ENCODE measurements at places on chromosomes 12 and 14.
A peak's percentile ranks its signal among the peaks of the same experiment; 100 is the strongest.

DNA sequence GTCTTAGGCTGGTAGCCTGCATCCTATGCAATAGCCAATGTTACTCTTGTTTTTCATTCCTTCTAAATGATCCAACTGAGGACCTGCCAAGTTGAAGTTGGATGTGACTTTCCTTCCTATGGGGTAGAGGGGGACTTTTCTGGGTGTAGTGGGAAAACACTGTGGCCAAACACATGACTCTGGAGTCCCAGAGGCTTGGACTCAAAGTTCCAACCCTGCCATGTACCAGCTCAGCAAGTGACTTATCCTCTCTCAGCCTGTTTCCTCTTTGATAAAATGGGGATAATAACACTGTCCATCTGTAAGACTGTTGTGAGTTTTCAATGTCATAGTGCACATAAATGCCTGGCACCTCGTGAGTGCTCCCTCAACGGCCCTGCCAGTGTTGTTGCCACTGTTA, 97.0 kb downstream of the ZFP36L1 start:
- no peak for DNase-seq

- no peak for DNase-seq
Measured at GRCh38 chr12:3228552-3228951, 151.4 kb downstream of the TSPAN9 start.

DNA sequence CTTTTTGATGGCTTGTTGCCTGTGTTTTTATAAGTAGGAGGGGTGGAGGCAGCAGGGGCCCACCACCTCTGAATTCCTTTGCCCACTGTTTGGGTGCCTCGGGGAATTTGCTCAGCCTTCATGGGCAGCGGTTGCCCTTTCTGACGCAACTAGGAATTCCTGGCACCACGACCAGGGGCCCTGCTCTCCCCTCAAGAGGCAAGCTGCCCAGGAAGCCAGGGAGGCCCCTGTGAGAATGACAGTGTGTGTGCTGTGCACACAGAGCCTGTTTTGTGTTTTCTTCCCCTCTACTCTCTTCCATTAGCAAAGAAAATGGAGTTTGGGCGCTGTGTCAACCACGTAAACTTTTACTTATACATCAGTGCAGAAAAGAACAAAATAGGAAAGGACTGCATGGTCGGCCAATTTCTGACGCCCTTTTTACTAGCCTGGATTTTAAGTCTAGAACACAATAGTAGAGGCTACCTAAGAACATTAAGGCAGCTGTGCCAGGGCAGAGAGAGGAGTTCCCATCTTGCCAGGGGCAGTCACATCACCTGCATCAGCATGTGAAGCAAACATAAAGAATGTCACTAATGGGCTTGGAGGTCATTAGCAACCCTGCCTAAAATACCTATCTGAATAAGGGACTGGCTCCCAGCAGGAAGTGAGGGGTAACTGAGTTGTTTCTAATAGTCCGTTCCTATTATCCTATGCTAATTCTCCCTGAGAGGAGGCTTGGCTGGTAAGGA, 17.9 kb upstream of the PTGR2 start:
- DNase-seq, result no peak

- no peak for DNase-seq
Measured at GRCh38 chr12:27965411-27965810, 7.1 kb downstream of the PTHLH start.

DNA sequence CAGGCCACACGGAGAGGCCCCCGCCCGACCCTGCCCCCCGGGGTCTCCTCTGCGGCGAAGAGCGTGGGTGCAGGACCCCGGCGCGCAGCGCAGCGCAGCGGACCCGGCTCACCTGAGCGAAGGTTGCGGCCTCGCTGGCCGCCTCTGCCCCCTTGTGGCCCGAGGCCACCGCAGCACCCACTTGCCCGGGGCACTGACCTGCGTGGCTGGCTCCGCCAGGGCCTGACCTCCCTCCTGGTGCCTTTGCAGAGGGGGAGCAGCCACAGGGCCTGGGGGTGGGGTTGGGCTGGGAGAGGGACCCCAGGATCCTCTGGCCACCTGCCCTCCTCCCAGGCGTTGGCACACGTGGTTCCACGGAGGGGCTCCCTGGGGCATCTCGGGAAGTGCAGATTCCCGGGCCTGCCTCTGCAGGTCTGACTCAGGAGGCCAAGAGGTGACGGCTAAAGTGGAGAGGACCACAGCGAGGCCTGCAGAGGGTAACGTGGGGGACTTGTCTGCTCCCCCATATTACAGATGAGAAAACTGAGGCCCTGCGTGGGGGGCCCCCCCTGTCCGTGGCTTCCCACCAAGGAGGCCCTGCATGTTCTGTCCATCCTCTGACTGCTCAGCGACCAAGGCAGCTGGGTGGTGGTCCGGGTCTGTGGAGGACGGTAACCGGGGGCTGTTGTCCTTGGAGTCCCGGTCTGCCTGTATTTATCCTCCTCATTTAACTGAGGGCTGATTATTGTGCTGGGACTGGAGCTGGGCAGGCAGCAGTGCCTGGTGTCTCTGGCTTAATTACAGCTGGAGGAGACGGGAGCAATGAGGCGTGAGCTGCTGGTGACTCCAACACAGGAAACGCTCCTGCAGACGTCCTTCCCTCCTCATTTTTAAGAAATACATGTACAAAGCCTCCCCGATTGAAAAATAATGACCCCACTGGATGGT, 67.9 kb upstream of the BEGAIN start:
- DNase-seq, result peak; percentile 57

DNA sequence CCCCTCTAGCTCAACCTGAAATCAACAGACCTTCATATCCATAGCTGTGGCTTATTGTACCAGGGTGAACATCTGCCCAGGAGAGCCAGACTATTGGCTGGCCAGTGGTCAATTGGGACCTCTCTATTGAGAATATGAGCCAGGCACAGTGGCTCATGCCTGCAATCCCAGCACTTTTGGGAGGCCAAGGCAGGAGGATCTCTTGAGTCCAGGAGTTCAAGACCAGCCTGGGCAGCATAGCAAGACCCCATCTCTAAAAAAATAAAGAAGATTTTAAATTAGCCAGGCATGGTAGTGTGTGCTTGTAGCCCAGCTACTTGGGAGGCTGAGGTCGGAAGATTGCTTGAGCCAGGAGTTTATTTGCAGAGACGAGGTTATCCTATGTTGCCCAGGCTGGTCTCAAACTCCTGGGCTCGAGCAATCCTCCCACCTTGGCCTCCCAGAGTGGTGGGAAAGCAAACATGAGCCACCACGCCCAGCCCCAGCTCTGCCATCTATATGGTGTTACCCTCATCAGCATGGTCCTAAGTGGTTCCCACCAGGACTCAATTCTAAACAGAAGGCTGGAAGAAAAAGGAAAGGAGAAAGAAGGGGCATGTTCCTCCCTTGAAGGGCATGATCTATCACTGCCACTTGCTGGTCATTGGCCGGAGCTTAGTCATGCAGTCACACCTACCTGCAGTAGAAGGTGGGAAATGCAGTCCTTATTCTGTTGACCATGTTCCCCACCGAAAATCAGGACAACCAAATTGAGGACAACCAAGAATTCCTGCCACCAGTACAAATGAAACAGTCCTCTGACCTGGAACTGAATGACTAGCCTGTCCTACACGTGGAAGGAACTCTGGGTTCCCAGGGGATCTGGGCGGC, 33.7 kb upstream of the IFT81 start:
- no peak for DNase-seq

GRCh38 chr12:122951979-122952892, 14.0 kb downstream of the ABCB9 start:
- DNase-seq, result peak; percentile 63

- DNase-seq, result no peak
Measured at GRCh38 chr12:101470939-101471338, 4.2 kb upstream of the SPIC start.

- DNase-seq, result no peak
Measured at GRCh38 chr14:54614296-54614695, 47.4 kb downstream of the SAMD4A start.

DNA sequence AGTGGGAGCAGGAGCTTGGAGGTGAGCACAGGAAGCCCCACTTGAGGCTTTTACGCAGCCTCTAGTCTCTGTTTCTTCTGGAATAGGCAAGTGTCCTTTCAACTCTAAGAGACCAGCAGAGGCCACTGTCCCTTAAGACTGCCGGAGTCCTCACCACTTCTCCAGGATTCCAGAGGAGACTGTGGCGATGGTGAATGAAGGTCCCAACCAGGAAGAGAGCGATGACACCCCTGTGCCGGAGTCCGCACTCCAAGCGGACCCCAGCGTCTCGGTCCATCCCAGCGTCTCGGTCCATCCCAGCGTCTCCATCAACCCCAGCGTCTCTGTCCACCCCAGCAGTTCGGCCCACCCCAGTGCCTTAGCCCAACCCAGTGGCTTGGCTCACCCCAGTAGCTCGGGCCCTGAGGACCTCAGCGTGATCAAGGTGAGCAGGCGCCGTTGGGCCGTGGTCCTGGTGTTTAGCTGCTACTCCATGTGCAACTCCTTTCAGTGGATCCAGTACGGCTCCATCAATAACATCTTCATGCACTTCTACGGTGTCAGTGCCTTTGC, 442 bp downstream of the FLVCR2 start:
- DNase-seq, result no peak

DNA sequence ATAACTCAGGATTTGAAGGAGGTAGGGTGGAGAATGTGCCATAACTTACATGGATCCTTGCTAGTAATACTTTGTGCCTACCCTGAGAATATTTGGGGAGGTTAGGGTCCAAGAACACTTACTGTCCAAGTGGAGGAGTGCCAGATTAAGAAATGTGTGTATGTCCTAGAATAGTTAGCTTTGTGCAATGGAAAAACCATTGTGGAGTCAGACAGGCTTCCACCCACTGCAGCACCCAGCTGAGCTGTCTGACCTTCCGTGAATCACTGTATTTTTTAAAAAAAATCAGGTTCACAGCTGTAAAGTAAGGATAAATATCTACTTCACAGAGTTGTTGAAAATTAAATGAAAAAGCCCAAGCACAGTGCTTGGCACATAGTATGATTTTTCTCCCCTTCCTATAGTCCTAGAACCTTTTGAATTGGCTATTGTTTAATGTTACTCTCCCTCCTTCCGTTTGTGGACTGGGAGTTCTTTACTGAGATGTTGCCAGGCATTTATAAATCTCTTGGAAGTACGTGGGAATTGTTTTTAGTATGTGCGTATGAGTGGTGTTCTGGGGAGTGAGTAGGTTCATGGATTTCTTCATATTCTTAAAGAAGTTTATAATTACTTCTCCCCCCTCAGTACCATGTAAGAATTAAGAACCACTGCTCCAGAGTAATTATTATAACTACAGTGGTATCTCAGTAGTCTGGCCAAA, 9.2 kb downstream of the RAB21 start:
- no peak for DNase-seq

GRCh38 chr14:92657457-92658142, 90.8 kb downstream of the LGMN start:
- no peak for DNase-seq

DNA sequence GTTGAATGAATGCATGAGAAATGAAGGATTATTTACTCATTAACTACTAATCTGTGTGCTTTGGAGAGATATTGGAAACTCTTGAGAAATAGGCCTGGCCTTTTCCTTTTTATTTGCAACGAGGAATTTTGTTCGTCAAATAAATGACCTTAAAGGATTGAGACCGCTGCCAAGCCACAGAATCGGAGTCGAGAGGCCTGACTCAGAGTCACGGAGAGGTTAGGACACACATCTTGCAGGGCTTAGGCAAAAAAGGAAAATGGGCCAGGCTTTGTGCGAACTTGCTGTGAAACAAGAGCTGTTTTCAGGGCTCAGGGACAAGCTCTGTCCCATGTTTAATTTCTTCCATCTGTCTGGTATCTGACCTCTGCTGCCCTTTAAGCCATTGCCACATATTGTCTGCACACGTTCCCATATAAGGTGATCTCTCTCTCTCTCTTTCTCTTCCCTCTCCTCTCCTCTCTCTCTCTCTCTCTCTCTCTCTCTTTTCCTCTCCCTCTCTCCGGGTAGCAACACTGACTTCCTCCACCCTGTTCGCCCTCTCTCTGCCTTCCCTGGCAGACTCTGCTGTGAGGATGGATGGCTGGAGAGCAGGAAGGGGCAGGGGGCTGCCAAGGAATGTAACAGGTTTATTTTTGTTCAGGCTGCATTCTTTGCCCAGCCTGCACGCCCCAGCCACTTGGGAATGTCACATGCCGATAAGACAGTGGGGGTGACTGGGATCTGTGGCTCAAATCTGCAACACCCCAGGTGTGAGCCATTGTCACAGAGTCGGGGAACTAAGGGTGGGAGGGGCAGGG, 14.9 kb upstream of the IFT81 start:
- no peak for DNase-seq

- no peak for DNase-seq
Measured at GRCh38 chr14:37695866-37696265, 100.4 kb downstream of the TTC6 start.

- DNase-seq, result no peak
Measured at GRCh38 chr14:37179896-37180502, 7.6 kb upstream of the SLC25A21 start.

DNA sequence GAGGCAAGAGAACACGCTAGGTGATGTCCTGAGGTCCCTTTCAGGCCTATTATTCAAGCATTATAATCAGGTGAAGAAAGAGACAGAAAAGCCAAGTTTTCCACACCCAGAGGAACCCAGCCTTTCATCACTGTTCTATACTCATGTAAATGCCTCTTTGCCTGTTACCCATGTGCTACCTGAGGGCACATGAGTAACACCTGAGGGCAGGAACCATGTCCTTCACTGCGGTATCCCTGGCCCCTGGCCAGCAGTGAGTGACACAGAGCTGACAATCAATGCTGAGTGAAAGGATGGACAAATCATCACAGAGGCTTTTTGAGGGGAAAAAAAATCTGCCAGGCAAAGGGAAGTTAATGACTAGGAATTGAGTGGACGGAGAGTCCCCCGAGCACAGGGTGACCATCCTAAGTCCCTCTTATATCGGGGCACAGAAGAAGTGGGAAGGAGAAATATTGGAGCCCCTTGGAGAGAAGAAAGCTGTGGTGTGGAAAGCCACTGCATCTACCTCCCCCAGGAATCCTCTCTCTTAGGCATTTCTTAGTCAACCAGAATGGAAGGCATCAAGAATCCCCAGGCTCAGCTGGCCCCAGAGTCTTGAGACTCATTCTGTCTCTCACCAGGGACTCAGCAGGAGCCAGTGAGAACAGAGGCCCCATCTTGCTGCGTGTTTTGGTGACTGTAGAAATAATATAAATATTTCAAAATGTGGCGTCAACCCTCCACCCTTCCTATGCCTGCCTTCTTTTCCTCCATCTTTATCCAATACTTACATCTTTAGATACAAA, 212.9 kb downstream of the DPF3 start:
- DNase-seq, result no peak

Measured in NCI-H2081 (cell line).